Activated CD8-positive, alpha-beta T cell treated with anti-CD3 and anti-CD28 coated beads, Interleukin-2, amount 10 ng/mL, durations not matched to agents 7 days and 5 days (primary cell): ENCODE measurements at places on chromosomes 1 and 21. TPM values are rescaled to one million over a fixed set of nuclear protein-coding genes. Genes with fewer than 3 reads are reported as not detected.

- no peak for DNase-seq
These were observed 310.7 kb downstream of the PLPP3 start for GRCh38 chr1:56268519-56269140.

GRCh38 chr1:51878308-51878615 lies 265 bp downstream of the NRDC start:
- no peak for DNase-seq

DNA sequence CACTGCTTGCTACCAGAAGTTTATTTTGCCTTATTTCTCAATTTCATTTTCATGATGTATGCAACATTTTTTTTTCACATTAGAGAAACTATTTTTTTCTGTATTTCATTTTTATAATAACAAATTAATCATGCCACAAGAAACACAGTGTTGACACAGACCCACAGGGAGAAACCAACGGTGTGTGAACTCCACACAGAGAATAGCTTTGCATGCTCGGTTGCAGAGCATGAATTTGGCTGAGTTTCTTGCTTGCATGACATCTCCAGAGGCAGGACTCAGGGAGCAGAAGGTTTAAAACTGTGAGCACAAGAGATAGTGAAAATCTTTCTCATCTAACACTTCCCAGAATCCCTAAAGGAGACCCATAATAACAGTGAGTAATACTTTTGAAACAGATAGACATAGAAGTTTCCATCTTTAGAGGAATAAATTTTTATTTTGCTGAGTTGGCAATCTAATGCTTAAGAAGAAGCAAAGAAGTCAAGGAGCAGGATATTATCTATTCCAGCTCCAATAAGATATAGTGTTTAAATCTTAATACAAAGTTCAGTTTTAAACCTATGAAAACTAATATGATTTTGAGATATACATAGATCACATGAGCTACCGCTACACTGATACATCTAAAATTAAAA lies 890.9 kb downstream of the MRPL39 start:
- DNase-seq: no peak

GRCh38 chr1:97898948-97899347 lies 21.9 kb downstream of the DPYD start:
- no peak for DNase-seq

DNA sequence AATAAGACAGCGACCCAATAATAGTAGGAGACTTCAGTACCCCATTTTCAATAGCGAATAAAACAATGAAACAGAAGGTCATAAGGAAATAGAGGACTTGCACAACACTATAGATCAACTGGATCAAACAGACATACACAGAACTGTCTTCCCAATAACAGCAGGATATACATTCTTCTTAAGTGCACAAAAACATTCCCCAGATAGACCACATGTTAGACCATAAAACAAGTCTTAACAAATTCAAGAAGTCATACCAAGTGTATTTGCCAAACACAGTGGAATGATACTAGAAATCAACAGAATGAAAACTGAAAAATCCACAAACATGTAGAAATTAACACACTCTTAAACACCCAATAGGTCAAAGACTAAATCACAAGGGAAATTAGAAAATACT lies 78.0 kb downstream of the LBR start:
- DNase-seq: no peak

DNA sequence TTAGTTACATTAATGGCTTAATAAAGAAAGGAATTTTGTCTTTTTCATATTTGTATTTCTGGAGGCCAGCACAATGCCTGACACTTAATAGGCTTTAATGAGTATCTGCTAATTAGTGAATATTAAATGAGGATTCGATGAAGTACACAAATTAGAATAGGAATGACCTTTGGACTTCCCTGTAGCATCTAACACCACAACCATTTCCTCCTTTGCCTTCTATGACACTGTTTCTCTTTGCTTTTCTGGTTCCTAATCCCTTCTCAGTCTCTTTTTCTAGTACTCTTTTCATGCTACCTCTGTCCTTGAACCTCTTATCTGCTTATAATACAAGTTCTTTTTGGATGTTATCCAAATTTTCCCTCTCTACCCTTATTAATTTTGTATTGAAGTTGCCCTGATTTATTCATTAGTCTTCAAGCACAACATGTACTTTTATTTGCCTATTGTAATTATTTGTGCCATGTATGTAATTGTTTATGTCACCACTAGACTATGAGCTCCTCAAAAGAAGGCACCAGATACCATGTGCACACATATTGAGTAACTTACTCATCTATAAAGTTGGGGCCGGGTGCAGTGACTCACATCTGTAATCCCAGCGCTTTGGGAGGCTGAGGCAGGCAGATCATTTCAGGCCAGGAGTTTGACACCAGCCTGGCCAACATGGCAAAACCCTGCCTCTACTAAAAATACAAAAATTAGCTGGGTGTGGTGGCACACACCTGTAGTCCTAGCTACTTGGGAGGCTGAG lies 23.8 kb downstream of the RPS27 start:
- DNase-seq: no peak

DNA sequence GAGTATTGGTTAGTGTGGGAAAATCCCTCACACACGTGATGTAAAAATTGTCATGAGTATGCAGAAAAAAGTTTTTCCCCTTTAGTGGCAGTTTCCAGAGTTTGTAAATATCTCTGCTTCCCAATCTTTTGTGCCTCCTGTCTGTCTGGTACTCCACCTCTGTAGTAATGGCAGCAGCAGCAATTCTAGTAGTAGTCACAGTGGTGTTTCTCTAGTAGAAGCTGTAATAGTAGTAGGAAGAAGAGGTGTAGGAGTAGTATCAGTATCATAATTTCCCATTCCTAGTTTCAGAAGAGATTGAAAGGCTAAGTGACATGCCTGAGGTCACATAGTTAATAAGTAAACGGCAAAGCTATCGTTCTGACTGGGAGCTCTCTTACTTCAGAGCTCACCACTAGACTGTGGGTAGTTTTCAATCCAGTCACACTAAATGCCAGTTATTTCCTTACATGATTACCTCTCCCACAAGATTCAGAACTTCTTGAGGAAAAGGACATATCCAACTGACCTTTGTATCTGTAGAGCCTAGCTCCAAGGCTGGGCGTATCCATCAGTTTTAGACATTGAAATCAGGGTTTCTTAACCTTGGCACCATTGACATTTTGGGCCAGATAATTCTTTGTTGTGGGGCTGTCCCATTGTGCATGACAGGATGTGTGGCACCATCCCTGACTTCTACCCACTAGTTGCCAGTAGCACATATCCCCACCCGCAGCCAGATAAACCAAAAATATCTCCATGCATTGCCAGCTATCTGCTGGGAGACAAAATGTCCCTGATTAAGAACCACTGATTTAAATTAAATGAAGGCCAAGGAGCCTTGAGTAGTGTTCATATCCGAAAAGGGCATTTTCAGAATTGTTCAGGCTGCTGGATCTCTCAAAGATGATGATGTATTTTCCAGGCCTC lies 135.9 kb downstream of the FGGY start:
- no peak for DNase-seq

DNA sequence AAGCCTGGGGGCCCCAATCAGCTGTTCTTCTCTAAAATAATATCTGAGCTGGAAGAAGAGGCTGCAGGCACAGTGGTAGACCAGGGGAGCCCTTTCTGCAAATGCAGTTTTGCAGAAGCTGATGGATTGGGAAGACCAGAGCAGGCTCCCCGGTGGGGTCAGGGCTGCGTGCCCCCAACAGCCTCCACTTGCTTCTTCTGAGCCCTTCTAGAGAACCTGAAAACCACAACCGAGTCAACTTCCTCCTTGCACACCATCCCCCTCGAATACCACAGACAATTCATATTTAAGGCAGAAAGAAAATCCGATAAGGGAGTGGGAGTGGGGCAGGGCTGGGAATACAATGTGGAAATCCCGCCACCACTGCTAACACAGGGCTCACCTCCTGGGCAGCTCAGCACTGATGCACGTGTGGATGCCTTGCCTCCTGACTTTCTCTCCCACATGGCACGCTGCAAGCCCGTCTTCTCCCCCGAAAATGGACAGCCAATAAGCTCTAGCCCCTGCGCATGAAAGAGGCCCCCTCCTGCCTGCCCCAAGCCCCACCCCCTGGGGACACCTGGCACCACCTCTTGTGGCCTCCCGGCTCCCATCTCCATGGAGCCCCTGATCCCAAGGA lies 25.4 kb upstream of the ALDH4A1 start:
- DNase-seq: peak; percentile 70

DNA sequence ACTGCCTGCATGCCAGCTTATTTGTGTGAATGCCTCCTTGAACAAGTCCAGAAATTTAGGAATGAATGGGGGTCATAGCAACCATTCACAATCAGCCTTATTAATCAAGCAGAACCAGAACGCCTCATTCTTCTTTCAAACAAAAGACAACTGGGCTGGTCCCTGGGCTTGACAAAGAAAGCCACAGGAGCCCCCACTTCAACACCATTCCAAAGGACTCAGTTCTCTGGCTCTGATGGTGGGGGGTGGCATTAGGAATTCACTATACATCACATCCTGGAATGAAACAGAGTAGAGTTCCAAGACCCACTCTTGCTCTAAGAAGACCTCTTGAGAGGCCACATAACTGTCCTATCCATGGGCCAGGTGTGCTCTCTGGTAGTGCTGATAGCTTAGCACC lies 186.6 kb upstream of the ST6GALNAC5 start:
- DNase-seq: no peak

- no peak for DNase-seq
These were observed 10.1 kb upstream of the MEF2D start for GRCh38 chr1:156510709-156511108.

DNA sequence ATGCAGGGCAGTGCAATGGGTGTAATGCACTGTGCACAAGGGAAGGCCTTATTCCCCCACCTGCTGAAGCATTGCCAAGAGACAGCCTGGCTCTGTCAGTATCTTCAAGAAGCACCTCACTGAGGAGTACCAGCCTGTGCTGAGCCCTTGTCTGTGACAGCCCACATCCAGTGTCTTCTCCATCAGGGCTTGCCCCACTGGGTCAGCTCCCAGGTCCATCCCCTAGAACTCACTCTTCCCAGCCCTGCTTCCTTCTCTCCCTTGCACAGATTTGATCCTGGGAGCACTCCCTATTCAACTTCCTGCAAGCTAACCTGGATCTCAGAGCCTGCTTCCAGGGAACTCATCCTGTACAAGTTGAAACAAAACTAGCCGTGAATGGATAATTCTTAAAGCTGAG lies 33.6 kb upstream of the IFNGR2 start:
- no peak for DNase-seq

DNA sequence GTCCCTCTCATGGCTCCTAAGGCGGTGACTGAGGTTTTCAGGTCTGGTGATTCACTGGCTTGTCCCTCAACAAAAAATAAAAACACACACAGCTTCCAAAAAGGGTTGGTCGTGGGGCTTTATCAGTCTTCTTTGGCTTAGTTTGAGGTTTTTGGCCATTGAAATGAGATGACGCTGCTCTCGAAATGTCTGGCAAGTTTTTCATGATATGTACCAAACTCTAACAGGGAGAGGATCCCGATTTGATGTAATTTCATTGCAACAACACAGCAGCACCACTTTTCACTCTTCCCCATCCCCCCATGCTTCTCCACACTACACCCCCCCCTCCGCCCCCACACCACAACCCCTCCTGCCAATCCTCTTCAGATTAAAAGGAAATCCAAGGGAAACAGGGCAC lies 187.1 kb upstream of the NFIA start:
- DNase-seq: no peak

DNA sequence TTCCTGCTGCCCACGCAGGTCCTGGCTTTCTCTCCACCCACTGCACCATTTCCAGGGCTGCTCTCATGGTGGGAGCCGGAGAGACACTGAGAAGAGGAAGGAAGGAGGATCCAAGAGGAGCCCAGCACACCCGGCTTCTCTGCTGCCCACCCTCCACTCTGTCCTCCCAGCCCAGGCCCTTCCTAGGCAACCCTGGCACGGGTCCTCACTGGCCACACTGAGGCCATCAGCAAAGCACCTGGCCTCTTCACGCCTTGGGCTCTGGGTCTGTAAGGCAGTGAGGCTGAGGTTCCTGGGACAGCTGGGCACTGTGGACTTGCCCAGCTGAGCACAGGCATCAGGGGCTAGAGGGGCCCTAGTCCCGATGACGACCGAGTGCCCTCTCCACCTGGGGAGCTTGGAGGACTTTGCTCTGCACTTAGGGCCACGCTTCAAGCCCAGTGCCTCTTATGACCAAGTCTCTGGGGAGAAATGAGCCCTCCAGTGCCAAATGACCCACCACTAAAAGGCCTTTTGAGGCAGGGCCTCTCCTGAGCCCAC lies 43.1 kb downstream of the PDE9A start:
- DNase-seq: no peak

- DNase-seq: no peak
These were observed 72.2 kb upstream of the CDC42BPA start for GRCh38 chr1:227390525-227390924.

DNA sequence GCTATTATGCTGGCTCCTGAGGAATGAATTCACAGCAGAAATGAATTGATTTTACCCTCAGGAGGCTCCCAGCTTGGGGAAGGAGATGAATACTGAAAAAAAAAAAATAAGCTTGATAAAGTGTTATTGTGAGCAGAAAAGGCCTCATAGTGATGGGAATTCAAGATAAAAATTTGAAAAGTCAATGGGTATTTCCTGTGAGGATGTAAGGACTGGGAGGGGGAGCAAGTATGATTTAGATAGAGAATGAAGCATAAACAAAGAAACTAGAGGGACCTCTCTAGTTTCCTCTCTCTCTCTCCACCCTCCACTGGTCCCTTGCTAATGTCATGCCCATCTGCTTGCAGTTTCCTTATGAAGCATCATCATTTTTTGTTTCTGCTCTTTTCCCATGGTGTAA lies 439.0 kb upstream of the PLXNA2 start:
- DNase-seq: no peak

- no peak for DNase-seq
These were observed 40.3 kb downstream of the IER5 start for GRCh38 chr1:181128592-181129497.

DNA sequence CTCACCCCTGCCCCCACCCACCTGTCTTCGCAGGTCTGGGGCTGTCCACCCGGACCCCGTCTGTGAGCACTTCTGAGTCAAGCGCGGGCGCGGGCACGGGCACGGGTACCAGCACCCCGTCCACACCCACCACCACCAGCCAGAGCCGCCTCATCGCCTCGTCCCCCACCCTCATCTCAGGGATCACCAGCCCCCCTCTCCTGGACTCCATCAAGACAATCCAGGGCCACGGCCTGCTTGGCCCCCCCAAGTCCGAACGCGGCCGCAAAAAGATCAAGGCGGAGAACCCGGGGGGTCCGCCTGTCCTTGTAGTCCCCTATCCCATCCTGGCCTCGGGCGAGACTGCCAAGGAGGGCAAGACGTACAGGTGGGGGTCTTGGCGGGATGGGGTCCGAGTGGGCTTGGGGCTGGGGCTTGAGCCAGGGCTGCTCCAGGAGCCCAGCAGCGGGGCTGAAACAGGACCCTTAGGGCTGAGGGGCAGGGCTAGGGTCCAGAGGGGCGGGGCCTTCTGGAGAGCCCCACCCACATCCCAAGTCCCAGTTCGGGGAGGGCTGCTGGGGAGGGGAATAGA lies 23.9 kb downstream of the ZNF362 start:
- no peak for DNase-seq

Gene PLA2G2C
- not detected for total RNA-seq

Gene FMOD
- not detected for total RNA-seq

Gene CELA2A
- total RNA-seq: not detected

Gene TFF2
- total RNA-seq: not detected

Gene PPFIA4
- 31.9 TPM for total RNA-seq

Gene OR2T2
- total RNA-seq: not detected

Gene CDC7
- total RNA-seq: 27.7 TPM

Gene CLEC20A
- not detected for total RNA-seq
